Amygdala (tissue), 56 donors: ENCODE measurements at places on chromosomes 12 and 14.

GRCh38 chr14:52318062-52318461, 4.0 kb downstream of the PTGER2 start:
- DNase-seq = no peak

- DNase-seq = peak; percentile 27
Observed at GRCh38 chr14:101903111-101903561, 61.2 kb upstream of the DYNC1H1 start.

DNA sequence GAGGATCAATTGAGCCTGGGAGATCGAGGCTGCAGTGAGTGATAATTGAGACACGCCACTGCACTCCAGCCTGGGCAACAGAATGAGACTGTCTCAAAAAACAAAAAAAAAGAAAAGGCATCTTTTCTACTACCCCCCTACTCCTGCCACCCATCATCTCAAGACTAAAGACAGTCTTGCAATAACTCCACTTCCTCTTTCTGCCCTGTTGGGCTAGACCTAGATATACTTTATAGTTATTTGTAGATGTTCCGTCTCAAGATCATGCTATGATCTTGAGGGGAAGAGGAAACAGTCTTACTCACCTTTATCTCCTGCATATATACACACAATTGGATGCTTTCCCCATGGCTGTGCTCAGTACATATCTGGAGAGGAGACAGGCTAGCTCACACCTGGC, 12.1 kb upstream of the ESPL1 start:
- no peak for DNase-seq

GRCh38 chr14:35258420-35258819, 33.8 kb upstream of the PSMA6 start:
- DNase-seq = no peak

DNA sequence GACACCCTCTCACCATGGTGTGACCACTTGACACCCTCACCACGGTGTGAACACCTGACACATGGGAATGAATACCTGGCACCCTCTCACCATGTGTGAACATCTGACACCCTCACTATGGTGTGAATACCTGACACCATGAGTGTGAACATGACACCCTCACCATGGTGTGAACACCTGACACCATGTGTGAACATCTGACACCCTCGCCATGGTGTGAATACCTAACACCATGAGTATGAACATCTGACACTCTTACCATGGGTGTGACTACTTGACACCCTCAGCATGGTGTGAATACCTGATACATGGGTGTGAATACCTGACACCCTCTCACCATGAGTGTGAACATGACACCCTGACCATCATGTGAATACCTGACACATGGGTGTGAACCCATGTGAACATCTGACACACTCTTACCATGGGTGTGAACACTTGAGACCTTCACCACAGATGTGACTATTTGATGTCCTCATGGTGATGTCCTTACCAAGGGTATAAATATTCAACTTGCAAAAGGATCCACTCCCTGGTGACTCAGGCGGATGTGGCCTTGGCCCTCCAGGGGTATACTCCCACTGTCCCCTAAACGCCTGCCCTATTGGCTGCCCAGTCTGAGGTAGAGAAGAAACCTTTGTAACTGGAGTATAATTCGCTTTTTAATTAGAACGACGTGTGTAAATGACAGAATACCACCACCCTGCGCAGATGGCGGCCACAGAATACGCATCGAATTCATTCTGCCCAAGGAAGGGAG, 29.1 kb downstream of the RFLNA start:
- DNase-seq = no peak

- DNase-seq = no peak
Observed at GRCh38 chr14:94659256-94659655, 47.1 kb downstream of the SERPINA3 start.

- no peak for DNase-seq
Observed at GRCh38 chr12:121277374-121277759, 19.1 kb downstream of the CAMKK2 start.

- DNase-seq = no peak
Observed at GRCh38 chr12:116157845-116158267, 119.6 kb downstream of the MED13L start.

DNA sequence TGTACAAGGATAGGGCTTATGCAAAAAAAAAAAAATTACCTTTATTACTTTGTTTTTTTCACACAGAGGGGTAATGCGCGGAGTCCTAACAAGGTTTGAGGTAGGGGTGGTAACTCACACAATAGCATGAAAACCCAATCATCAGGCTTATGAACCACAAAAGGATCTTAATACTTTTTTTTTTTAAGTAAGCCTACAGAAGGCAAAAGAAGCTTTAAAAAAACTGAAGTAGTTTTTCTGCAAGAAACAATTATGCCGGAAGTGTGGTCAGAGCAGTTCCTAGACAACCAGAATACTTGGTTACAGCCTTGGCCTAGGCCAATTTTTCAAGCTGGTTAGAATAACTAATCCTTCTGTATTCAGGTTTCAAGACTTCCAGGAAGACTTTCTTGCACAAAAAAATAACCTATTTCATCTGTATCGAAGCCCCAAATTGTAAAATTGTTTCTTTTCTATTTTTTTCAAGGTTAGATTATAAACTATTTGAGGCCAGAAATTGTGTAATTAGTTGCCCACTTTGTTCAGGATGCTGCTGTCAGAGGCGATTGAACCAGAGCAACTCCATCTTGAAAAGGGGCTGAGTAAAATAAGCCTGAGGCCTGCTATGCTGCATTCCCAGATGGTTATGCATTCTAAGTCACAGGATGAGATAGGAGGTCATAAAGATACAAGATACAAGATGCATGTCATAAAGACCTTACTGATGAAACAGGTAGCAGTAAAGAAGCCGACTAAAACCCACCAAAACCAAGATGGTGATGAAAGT, 1.8 kb upstream of the GNS start:
- DNase-seq = no peak

DNA sequence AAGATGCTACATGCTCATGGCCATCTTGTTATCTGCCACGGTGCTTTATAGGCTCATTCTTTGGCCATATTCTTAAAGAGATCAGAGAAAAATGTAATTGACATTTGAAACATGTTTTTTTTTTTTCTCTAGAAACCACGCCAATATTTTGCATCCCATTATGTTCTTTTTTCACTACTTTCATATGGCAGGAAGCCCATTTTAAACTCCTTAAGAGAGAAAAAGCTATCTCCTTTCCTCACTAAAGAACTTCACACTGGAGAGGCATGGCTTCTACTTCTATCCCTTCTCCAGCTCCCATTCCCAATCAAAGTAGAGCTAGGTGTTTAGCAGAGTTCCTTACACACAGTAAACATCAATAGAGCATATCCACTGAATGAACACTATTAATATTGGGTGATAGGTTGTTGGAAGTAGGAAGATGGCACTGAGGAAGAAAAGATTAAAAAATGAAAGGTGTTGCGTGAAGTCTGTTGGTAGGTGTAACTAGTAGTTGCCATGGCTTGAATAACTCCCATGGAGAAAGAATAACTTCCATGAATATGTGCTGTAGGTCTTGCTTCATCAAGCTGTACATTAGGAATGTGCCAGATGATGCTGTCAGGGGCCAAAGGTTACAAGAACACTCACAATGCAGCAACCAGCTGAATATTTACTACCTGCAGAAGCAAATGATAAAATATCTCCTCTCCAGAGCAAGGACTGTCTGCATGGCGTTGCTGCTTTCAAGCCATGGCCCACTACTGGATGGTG, 178.8 kb downstream of the STXBP6 start:
- no peak for DNase-seq

DNA sequence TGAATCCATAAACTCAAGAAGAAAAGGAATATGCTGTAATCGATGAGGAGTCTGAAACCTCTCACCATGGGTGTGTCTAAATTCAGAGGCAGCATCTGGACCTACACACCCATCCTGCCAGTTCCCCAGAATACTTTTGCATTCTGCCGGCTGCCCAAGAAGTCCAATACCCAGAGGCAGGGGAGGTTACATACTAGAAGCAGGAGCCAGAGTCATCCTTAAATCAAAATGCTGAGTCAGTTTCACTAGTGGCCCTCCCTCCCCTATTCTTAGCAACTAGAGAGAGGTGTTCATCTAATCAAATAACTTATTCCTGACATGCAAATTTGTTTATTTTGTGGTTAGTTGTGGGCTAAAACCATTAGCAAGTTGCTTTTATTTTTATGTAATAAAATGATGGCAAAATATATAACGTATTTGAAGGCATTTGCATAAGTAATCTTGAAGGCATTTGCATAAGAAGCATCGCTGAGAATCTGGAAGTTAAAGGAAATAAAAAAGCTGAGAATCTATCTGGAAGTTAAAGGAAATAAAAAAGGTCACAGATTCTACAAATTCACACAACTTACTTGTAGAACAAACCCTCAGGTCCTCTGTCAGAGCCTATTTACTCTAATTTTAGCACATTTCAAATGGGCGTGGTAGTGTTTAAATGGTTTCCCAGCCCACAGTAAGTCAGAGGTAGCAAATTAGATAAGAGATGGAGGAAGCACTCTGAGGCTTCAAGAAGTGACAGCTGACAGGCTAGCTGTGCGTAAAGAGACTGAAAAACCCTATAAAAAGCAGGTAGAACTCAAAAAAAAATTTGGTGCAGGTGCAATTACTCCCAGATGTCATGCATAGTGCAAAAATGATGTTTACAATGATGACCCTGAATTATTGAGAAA, 7.8 kb downstream of the BHLHE41 start:
- no peak for DNase-seq

- DNase-seq = no peak
Observed at GRCh38 chr14:32602699-32603098, 273.6 kb downstream of the AKAP6 start.

DNA sequence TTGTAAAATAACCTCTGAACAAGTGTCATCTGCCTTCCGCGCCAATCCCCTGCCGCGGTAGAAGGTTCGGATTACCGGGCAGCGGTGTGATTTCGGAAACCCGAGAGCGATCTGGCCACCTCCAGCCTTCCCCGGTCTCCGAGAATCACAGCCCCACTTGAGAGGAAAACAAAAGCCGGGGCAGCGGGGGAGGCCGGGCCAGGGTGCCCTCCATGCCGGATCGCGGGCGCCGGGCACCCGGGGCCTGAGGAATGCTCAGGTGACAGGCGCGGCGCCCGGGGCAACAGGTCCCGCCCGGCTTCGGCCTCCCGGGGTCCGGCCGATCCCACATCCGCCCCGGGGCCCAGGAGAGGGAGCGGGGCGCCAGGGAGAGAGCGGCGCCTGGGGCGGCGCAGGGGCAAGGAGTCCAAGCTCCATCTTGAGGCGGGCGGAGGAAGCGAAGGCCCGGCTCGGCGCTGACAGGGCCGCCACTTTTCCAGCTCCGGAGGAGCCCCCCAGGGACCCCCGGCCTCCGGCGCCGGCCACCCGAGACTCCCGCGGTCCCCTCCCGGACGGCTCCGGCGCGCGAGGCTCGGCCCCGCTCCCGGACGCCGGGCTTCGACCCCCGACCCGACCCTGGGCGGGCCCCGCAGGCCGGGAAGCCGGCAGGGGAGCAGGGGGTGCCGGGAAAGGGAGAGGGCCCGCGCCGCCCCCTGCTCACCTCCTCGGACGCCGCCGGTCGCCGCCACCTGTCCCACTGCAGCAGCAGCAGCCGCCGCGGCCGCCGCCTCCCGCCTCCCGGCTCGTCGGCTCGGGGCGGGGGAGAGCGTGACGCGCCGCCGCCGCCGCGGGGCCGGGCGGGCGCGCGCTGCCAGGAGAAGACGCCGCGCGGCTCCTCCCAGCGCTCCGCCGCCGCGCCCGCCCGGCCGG, at the start of gene CLIP1:
Gene CLIP1 (minus strand): TSS at position 849 of the 909 bp plus-strand sequence. CDS start 42,217 bp downstream, outside the sequence.
- DNase-seq = peak; percentile 35

- DNase-seq = no peak
Observed at GRCh38 chr12:906062-906585, 43.4 kb downstream of the RAD52 start.

GRCh38 chr14:24880689-24881088, 169.3 kb downstream of the STXBP6 start:
- no peak for DNase-seq

- DNase-seq = no peak
Observed at GRCh38 chr14:23636317-23637211, at the start of gene DHRS2. Gene DHRS2, plus strand, starts transcription at chr14:23636364. Its CDS starts 2,501 bp downstream, at chr14:23638865.

DNA sequence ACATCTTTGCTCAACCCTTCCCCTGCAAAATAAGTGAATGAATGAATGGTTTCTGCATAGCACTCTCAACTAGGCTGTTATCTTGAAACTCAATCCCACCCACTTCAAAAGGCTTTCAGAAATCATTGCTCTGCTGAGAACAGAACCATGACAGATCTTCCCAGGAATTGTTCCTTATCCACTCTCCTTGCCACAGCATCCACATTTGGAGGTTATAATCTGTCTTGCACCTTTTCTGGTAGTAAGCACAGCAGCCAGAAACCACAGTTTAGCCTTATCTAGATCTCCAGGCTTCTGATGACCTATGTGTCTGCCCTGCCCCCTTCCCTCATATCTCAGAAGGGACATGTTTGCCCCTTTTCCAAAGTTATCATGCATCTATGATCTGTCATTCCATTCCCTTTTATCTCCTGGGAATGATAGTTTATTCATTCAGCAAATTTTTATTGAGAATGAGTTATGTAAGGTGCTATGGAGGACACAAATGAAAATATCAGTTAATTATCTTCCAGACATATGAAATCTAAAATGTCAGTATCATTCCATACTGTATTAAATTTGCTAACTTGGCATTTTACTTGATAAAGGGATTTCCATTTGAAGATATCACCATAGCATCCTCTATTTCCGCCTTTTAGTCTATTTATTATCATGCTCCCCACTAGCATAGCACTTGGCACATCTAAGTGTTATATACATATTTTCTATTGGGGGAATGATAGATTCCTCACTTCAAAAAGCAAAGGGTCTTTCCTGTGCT, 21.4 kb downstream of the LGR5 start:
- no peak for DNase-seq

GRCh38 chr12:4438834-4439596, 6.6 kb downstream of the FGF6 start:
- no peak for DNase-seq

DNA sequence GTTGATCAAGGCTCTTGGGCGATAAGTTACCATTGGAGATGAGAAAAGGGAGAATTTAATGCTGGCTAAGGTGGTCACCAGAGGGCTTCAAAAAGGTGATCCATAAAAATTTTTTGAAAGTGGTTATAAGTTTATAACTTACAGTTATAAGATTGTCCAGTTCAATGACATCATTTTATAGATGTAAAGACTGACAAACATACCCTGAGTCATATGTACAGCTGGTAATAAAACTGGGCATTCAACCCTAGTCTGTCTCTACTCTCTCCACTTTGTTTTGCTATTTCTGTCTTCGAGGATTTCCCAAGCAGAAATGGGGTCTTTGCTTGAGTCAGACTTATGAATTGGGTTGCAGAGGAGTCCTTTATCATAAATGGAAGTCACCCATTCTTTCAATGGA, 454.0 kb downstream of the SOX5 start:
- DNase-seq = no peak

GRCh38 chr12:45587877-45588533, 141.5 kb upstream of the ARID2 start:
- no peak for DNase-seq

GRCh38 chr14:52871606-52872005, 79.2 kb downstream of the FERMT2 start:
- no peak for DNase-seq
